ENCODE measurements at places on chromosomes 1 and 21.

DNA sequence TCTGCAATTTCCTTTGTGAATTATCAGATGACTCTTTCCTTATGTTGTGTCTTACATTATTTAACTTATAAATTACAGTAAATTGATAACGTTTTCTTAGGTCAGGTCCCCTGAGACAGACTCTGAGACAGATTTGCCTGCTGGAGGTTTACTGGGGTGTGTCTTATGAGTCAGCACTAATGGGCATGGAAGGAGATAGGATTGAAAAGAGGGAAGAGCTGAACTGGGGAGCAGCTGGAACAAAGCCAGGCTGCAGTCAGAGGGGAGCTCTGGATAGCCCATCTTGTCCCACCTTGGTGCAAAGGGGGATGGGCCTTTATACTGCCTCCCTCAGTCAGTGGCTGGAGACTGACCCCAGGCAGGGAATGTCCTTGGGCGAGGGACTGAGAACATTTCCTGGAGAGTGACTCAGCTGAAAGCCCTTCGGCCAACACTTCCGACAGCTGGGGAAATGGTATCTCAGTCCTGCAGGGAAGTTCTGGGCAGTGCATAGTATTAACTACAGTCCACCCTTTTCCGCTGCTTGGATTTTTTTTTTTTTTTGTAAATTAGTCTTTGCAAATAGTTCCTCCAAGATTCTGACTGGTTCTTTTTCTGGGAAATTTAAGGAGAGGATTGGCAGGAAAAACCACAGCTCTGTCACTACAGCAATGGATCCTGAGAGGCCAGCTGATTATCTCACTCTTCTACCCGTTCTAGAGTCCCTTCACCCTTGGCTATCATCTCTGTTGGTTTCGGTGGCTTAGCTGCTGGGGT, 39.1 kb upstream of the CDC42BPA start:
- DNase-seq = peak; percentile 63

DNA sequence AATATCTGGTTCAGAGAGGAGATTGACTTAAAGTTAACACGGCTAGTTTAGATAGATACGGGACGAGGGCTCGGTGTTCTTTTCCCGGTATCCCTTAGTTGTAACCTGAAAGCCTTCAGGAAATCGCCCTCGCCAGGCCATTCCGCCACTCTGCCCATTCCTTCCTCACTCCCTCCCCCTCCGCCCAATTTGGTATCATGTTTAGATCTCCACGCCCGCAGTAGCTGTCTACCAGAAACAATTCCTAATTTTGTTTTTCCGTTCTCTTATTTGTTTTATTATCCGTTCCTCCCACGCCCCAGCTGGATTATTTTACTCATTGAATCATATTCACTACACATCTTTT, 685 bp upstream of the VAMP4 start:
- DNase-seq = peak; percentile 62

- DNase-seq = no peak
Measured at GRCh38 chr1:156727492-156727891, 777 bp upstream of the METTL25B start.

- no peak for DNase-seq
Measured at GRCh38 chr1:225963735-225964530, 22.9 kb upstream of the LEFTY2 start.

DNA sequence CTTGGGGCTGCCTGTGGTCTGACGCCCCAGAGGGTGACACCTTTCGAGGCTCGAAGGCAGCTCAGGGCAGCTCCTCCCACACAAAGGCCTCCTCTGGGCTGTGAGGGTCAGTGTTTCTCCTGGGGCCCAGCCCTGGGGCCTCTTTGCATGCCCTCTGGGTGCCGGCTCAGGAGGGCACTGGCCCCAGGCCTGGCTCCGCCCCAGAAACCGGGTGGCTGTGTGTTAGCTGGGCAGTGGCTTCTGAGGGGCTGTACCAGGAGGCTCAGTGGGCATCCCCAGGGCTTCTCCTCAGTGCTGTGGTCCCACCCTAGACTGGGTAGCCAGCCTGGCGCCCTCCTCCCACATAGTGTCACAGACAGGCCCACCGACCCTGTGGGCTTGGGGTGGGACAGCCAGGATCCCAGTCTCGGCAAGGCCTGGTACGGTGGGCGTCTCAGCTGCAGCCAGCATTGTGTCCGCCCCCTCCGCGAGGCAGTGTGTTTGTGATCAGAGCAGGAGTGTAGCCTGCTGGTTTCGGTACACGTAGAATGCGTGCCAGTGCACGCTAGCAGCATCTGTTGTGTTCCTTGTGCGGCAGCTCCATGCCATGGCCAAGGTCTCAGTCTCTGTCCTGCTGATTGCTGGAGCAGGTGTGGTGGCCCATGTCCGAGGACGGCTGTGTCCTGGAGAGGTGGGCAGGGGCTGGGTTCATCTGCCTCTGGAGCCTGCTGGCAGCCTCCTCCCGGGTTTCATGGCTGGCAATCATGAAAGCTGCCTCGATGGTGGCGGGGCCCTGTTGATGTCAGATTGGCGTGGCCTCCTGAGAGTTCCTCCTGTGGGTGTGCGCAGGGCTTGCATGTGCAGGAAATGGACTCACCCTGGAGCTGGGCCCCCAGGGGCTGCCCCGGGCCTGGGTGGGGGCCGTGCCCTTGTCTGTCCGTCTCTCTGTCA, 28.0 kb downstream of the RRP1 start:
- DNase-seq = no peak

All from hematopoietic multipotent progenitor cell treated with erythropoietin and hydrocortisone succinate and interleukin-3 and kit ligand, for 8 days (in vitro differentiated cells).